ENCODE measurements at places on chromosomes 12 and 14.

GRCh38 chr14:49310298-49310697 lies 275.9 kb downstream of the RPS29 start:
- H3K4me3 ChIP-seq = no peak overlapping the region
- no peak overlapping the region for H3K27ac ChIP-seq
- no peaks in the 10 kb centered on the region for H3K4me1 ChIP-seq
- H3K36me3 ChIP-seq = no peaks in the 10 kb centered on the region
- DNase-seq = no peak

- H3K27me3 ChIP-seq = no peaks in the 10 kb centered on the region
- no peaks in the 10 kb centered on the region for H3K36me3 ChIP-seq
- H3K27ac ChIP-seq = peak overlapping the region; percentile 12
- no peak overlapping the region for H3K4me3 ChIP-seq
These were observed 41.6 kb downstream of the LRRC74A start for GRCh38 chr14:76867516-76868453.

DNA sequence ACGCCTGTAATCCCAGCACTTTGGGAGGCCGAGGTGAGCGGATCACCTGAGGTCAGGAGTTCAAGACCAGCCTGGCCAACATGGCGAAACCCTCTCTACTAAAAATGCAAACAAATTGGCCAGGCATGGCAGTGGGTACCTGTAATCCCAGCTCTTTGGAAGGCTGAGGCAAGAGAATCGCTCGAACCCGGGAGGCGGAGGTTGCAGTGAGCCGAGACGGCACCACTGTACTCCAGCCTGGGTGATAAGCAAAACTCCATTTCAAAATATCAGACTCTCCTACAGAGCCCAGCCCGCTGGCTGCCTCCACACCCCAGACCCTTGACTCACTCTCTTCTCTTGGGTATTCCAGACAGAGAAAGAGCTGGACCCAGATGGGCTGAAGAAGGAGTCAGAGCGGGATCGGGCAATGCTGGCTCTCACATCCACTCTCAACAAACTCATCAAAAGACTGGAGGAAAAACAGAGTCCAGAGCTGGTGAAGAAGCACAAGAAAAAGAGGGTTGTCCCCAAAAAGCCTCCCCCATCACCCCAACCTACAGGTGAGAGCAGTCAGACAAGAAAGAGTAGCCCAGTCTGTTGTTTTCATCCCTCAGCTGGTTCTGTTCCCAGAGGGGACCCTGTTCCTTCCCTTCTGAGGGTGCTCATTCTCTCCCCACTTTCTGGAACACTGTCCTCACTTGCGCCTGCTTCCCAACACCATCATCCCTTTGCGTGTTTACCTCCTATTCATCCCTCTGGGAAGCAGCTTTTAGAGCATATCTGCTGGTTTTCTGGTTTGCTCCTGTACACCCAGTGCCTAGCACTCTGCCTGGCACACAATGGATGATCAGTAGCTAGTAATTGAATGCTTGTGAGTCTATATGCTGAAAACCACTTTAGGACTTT lies 19.7 kb downstream of the AGAP2 start:
- peaks cover 62% of the 10 kb centered on the region for H3K36me3 ChIP-seq
- no peaks in the 10 kb centered on the region for H3K27me3 ChIP-seq
- no peak for DNase-seq
- no peaks in the 10 kb centered on the region for H3K4me1 ChIP-seq
- no peak overlapping the region for H3K4me3 ChIP-seq

- H3K36me3 ChIP-seq = peaks cover 19% of the 10 kb centered on the region
- peaks cover 10% of the 10 kb centered on the region for H3K4me1 ChIP-seq
- no peaks in the 10 kb centered on the region for H3K27me3 ChIP-seq
- no peak for DNase-seq
These were observed 20.2 kb downstream of the ATP2A2 start for GRCh38 chr12:110301065-110301806.

DNA sequence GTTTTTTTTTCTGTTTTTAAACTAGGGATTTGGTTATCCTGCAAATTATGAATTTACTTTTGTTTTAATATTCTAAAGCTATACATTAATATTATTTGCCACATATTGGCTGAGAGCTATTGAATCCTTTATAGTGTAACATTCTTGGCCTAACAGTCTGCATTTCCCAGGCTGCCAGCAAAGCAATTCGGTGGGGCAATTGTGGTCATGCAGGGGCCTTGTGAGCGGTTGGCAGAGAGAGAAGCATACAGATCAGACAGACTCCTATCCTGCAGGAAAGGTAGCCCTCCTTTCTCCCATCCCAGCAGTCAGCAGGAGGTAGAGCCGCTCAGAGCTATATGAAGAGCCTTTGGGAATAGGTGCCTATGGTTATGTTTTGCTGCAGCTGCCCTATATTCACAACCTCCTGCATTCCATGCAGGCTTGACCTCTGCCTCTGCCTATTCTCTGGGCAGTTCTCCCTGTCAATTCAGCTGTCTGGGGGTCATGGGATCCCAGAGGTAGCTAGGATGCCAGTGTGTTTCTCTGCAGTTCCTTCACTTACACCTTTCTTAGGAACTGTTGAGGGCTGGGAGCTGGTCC lies 144.7 kb downstream of the GPHN start:
- H3K4me1 ChIP-seq = peaks cover 5% of the 10 kb centered on the region
- no peak overlapping the region for H3K27ac ChIP-seq
- no peaks in the 10 kb centered on the region for H3K27me3 ChIP-seq
- no peak overlapping the region for H3K4me3 ChIP-seq
- H3K36me3 ChIP-seq = no peaks in the 10 kb centered on the region

GRCh38 chr14:79021766-79022165 lies 851.6 kb downstream of the NRXN3 start:
- no peaks in the 10 kb centered on the region for H3K36me3 ChIP-seq
- no peaks in the 10 kb centered on the region for H3K4me1 ChIP-seq
- no peak overlapping the region for H3K27ac ChIP-seq

DNA sequence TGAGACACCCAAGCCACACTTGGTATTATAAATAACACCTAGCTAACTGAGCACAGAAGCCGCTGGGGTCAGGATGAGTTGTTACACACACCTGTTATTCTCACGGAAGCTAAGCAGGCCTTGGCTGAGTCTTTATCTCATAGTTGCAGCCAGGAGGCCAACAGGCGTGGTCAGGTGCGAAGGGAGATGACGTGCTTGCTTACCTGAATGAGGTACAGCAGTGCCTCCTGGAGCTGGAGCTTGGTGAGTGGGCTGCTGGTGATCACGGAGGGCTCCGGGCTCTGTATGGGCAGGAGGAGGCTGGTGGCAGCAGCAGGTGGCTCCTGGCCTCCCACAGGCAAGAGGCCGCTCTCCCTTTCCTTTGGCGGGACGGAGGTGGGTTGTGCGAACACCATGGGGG lies 30.4 kb upstream of the CACNA2D4 start:
- H3K27ac ChIP-seq = no peak overlapping the region
- peaks cover 82% of the 10 kb centered on the region for H3K36me3 ChIP-seq
- H3K4me1 ChIP-seq = no peaks in the 10 kb centered on the region
- no peaks in the 10 kb centered on the region for H3K27me3 ChIP-seq
- no peak for DNase-seq

DNA sequence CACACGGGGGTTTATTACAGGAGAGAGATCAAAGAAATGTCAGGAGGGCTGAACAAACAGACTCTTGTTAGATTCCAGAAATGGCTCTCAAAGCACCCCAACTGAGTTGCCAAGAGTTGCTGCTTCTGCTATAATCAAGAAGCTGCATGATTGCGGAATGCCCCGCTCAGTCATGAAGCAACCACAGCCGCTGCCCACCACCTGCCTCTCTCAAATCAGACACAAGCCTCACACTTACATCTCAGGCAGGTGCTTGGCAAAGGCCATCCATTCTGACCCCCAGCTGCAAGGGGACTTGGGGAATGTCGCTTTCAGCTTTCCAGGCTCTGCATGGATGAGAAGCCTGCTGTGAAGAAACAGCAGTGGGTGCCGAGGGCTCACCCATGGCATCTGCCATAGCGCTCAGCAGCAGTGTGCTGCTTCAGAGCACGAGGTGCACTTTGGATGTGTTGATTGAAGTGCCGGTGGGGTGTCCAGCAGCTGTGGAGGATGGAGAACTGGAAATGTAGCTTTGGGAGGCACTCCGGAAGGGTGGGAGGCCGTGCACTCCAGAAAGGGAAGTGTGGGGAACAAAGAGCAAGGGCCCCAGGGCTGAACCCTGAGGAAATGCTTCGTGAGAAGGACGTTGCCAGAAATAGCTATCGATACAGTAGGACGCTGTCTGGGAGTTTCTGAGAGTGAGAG lies 37.7 kb downstream of the LRRC74A start:
- no peak for DNase-seq
- no peaks in the 10 kb centered on the region for H3K27me3 ChIP-seq
- peak overlapping the region; percentile 69 for H3K27ac ChIP-seq
- no peaks in the 10 kb centered on the region for H3K36me3 ChIP-seq
- H3K4me3 ChIP-seq = peak overlapping the region; percentile 26

- no peaks in the 10 kb centered on the region for H3K27me3 ChIP-seq
- no peak overlapping the region for H3K27ac ChIP-seq
- no peaks in the 10 kb centered on the region for H3K4me1 ChIP-seq
- DNase-seq = no peak
These were observed 1346.4 kb upstream of the SEL1L start for GRCh38 chr14:82879949-82880535.

- H3K4me3 ChIP-seq = no peak overlapping the region
- DNase-seq = no peak
- H3K27ac ChIP-seq = no peak overlapping the region
- H3K36me3 ChIP-seq = no peaks in the 10 kb centered on the region
These were observed 1049.3 kb downstream of the GALC start for GRCh38 chr14:86943391-86944365.

DNA sequence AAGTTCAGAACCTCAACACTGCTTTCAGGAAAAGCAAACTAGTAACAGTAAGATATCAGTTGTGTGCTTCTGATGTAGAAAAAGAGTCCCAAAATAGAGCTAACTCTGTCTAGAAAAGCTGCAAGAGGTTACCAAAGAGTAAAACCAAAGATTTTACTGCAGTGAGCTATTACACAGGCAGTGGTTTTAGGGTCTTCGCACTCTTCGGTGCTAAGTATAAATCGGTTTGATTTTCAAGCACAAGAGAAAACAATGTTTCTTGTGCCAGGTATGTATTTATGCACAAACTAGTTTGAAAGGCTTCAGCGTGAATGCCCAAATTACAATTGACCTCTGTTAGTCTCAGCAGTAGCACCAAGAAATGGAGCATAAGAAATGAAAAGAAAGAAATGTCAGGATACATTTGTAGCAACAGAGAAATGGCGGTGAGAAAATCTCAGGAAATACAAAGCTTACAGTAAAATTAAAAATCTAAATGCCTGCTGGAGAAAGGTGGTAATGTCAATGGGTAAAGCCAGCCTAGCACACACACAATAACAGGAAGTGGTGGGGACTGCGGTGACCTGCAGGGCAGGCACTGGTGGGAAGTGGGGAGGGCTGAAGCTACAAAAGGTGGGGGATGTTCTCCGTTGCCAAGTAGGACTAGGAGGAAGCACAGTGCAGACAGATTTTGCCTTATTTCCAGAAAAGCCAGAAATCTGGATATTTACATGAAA lies 18.0 kb upstream of the DYRK2 start:
- H3K4me3 ChIP-seq = no peak overlapping the region
- peak overlapping the region; percentile 27 for H3K27ac ChIP-seq
- H3K27me3 ChIP-seq = no peaks in the 10 kb centered on the region

DNA sequence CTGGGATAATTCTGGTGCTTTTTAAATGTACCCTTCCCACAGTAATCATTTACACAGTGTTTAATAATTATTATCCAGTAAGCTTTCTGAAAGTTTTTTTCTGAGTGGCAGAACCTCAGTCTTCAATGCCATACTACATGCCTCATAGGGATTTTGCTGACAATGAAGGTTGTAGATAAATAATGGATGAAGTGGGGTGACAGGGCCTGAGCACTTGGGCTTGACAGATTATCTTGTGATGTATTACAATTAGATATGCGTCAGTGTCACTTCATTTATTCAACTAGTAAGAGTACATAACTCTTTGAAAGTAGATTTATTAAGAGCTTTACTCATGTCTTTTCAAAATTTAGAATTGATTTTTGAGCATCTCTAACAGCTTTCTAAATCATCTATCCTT lies 176.1 kb downstream of the PDZRN4 start:
- H3K36me3 ChIP-seq = no peaks in the 10 kb centered on the region
- no peaks in the 10 kb centered on the region for H3K4me1 ChIP-seq
- DNase-seq = no peak
- H3K4me3 ChIP-seq = no peak overlapping the region
- H3K27ac ChIP-seq = no peak overlapping the region

DNA sequence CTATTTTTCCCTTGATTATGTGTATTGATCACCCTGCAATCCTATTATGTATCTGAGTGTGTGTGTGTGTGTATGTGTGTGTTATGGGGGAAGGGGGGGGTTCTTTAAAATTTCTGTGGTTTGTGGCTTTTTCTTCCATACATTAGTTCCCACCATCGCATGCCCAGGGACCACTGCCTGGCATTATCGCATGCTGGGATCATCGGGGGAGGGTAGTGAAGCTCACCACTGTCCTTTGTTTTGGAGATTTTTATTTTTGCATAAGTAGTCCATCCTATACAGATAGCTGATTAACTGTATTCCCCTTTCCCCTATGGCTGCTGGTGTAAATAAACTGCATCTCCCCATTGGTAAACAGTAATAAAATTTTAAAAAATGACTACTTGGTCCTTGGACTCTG lies 3.4 kb downstream of the ATXN7L3B start:
- no peak for DNase-seq
- H3K27me3 ChIP-seq = no peaks in the 10 kb centered on the region
- peaks cover 37% of the 10 kb centered on the region for H3K4me1 ChIP-seq
- H3K4me3 ChIP-seq = no peak overlapping the region
- no peak overlapping the region for H3K27ac ChIP-seq

- H3K36me3 ChIP-seq = no peaks in the 10 kb centered on the region
- no peak overlapping the region for H3K27ac ChIP-seq
- H3K27me3 ChIP-seq = no peaks in the 10 kb centered on the region
- peaks cover 5% of the 10 kb centered on the region for H3K4me1 ChIP-seq
These were observed 12.6 kb downstream of the USP44 start for GRCh38 chr12:95538656-95539055.

DNA sequence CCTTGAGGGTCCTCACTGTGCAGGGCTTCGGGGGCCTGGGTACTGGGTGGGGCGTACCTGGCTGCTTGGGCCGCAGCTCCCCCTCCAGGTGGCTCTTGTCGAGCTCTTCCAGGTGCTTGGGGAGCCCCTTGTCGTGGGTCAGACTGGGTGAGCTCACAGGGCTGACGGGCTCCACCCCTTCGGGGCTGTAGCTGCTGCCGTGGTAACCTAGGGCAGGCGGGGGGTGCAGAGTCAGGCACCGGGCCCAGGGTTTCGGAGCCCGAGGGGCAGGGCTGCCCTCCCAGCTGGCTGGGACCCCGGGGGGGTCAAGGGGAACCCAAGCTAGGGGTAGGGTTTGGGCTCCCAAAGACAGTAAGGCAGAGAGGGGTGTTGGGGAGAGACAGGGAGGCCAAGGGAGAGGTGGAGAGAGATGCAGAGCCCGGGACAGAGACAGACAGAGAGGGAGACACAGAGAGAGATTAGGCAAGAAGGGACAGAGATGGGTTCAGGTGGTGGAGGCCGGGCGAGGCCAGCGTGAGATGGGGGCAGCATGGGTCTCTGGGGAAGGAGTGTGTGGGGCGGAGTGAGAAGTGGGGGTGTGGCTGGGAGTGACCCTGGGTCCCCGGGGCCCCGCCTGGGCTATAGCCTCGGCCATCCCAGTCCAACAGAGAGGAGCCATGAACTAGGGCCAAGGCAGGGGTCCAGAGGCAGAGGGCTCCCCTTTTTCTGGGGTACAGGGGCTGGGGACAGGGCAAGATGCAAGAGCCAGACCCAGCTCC lies 40.7 kb downstream of the RFLNA start:
- H3K27me3 ChIP-seq = no peaks in the 10 kb centered on the region
- no peaks in the 10 kb centered on the region for H3K4me1 ChIP-seq
- no peak overlapping the region for H3K27ac ChIP-seq
- no peak overlapping the region for H3K4me3 ChIP-seq
- H3K36me3 ChIP-seq = peaks cover 92% of the 10 kb centered on the region

- no peaks in the 10 kb centered on the region for H3K36me3 ChIP-seq
- H3K27me3 ChIP-seq = no peaks in the 10 kb centered on the region
- H3K4me3 ChIP-seq = no peak overlapping the region
- no peaks in the 10 kb centered on the region for H3K4me1 ChIP-seq
These were observed 14.3 kb upstream of the CLEC1A start for GRCh38 chr12:10113075-10113474.
